GM19239 (cell line): ENCODE measurements at places on chromosomes 13 and 19.

DNA sequence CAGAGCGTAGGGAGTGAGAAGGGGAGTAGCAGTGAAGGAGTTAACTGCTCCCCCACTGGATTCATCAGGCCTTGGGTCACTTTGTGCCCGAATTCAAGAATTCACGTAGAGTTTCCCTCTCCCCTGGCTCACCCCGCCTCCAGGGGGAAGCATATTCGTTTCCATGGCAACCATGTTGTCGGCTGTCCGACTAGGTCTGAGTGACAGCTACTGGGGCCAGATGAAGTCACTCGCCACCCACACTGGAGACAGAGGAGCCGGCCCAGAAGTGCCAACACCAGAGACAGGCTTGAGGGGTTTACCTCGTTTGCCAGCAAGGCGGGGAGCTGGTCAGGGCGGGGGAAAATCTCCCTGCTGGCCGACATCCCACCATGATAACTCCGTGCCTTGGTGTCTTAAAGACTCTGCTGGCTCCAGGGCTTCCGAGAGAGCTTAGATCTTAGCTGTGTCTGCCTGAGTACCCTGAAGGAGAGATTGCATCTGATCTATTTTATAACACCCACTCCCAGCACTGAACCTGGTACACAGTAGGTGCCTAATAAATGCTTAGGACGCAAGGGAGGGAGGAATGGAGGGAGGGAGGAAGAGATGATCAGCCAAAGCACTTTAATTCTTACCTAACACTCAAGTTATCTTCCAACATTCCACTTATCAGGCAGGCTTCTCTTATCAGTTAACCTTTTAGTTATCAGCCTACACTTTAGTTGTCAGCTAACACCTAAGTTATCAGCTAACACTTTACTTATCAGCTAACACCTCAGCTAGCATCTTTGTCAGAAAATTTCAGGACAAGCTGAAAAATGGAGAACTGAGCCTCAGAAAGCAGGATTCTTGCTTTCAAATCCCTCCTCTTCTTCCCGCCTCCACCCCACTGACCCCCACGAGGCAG, 57.2 kb upstream of the ZNRF4 start:
- DNase-seq, result no peak

DNA sequence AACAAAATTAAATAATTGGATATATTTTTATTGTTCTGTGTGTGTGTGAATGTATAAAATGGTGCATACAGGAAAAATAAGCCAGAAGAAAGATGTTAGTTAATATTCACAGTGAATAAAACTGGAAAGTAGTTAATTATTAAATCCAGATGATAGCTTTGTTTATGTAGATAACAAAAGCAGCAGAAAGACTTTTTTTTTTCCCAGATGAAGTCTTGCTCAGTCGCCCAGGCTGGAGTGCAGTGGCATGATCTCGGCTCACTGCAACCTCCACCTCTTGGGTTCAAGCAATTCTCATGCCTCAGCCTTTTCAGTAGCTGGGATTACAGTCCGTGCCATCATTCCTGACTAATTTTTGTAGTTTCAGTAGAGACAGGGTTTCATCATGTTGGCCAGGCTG, 140.1 kb downstream of the ZNF486 start:
- no peak for DNase-seq

DNA sequence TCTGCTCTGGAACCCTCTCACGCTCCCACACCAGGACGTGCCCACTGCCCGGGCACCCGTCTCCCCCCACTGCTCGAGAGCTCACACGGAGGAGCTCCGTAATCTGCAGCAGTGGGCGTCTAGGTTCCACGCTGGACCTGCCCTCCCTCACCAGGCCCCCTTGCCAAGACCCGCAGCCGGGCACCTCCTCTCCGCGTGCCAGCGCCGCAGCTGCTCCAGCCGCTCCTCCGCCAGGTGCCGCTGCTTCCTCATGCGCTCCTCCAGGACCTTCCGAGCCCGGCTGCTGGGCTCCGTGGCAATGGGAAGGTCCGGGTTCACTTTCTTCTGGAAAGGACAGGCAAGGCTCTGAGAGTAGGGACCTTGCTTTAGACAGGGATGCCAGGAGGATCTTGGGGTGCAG, 35.0 kb upstream of the MATK start:
- DNase-seq, result no peak

DNA sequence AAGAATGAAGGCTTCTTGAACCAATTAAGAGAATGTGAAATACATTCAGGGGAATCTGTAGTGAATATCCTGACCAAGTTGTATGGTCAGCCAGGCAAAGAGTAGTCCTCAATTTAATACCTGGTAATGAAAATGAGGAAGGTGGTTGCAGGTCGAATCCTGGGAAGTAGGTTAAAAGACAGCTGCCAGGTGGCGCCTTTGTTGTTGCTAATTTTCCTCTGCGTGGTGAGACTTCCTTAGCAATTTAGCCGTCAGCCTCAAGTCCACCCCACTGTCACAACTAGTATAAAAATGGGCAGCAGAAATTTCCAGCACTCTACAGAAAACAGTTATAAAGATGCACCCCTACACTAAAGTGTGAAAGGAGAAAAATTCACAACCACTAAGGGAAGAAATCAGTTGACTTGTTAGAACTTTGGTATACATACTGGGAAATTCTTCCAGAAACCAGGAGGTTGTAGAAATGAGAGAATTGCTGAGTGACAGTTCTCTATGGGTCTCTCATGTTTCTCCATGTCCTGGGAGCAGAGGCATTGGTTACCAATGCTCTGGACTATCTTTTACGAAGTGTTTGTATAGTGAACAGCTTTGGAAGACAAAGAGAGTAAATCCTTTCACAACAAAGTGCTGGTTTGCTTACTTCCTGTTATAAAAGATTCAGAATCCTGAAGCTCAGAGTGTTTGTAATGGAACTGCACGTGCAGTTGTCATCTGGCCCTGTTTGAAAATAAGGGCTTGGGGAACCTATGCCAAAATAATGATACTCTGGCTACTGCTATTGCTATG, 235.9 kb downstream of the NHLRC3 start:
- no peak for DNase-seq

GRCh38 chr19:16473875-16474392, 2.2 kb upstream of the EPS15L1 start:
- no peak for DNase-seq

- DNase-seq, result no peak
These were observed 16.2 kb upstream of the MBNL2 start for GRCh38 chr13:97205982-97206381.

GRCh38 chr19:35703343-35703742, 1.0 kb upstream of the ZBTB32 start:
- DNase-seq, result no peak

DNA sequence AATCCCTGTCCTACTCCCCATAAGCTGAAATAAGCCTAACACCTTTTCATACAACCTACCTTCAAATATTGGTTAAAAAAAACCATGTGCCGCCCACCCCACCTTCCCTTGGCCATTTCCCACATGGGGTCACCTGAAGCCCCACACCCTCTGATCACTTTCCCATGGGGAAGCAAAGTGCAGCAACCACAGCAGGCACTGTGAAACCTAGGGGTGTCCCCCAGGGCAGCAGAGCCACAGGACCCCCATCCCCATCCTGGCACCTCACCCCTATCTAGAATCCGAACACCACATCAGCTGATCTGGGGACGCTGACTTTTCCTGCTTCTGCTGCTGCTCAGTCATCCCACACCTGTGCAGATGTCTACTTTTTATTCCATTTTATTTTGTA, 19.9 kb downstream of the CEACAM21 start:
- no peak for DNase-seq

- DNase-seq, result no peak
These were observed 89.4 kb downstream of the ANKRD10 start for GRCh38 chr13:110825516-110825915.

GRCh38 chr19:7456964-7457541, 31.8 kb downstream of the PEX11G start:
- no peak for DNase-seq

DNA sequence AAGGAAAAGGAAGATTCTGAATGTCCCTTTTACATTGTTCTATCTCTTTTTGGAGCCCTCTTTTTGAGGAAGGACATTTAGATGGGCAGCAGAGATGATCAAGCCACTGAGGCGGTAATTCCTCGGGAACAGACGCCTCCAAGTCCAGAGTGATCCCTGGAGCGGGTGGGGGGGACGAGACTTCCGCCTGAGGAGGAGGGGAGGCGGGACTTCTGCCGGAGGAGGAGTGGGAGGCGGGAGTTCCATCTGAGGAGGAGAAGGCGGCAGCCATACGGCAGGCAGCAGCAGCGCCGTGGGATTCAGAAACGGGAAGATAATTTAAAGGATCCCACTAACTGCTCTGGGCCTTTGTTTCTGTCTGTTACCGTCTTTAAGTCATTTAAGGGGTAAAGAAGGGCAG, 37.6 kb upstream of the CD177 start:
- DNase-seq, result no peak

DNA sequence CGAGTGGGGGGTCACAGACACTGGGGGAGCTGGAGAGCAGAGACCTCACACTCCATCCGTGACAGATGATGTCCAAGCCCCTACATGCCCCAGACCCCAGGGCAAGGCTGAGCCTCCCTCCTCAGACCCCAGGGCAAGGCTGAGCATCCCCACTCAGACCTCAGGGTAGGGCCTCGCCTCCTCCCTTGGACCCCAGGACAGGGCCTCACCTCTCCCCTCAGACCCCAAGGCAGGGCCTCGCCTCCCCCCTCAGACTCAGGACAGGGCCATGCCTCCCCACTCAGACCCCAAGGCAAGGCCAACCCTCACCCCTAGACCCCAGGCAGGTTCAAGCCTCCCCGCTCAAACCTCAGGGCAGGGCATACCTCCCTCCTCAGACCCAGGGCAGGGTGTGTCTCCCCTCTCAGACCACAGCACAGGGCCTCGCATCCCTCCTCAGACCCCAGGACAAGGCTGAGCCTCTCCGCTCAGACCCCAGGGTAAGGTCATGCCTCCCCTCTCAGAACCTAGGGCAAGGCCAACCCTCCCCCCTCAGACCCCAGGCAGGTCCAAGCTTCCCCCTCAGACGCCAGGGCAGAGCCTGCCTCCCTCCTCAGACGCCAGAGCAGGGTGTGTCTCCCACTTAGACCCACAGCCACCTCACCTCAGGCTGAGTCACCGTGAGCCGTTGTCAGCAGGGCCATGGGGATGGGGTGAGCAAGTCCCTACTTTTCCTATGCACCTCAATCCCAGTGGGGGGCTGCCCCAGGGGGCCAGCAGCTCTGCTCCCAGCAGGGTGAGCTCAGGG, 1.7 kb upstream of the S1PR4 start:
- DNase-seq, result no peak

DNA sequence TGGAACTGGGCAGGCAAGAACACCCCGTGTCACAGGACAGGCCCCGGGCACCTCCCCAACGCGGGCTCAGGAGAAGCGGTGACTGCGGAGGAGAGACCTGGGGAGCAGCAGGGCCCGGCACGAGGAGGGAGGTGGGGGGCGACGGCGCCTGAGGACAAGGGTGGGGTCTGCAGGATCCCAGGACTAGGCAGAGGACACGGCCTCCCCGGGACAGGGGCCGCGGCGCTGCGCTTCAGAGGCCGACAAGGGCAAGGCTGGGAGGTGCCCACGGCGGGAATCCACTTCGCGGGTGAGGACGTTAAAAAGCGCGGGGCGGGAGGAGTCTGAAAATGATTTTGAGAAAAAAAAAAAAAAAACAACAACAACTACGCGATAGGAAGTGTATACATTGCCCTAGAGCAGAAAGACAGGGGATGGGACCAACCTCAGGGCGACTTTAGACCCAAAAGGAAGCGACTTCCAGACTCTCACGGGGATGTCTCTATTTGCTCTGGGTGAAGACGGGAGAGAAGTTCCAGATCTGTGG, 44.9 kb downstream of the ZNF611 start:
- DNase-seq, result peak; percentile 13

DNA sequence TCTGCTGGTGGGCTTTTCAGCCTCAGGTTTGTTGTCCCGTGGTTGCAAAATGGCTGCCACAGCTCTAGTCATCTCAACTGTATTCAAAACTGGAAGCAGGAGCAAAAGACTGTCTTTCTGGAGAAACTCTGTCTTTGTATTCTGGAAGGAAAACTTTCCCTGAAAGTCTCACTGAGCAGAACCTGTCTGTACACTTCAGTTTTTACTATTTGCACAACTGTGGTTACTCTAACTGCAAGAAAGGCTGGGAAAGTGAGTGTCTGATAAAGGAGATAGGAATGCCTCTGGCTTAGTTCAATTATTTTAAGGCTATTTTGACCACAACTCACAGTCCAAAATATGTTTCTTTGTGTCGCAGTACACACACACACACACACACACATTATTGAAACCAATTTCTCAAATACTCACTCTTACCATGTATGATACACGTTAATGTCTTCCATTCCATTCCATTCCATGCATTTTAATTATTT, 49.7 kb upstream of the EHD2 start:
- no peak for DNase-seq

DNA sequence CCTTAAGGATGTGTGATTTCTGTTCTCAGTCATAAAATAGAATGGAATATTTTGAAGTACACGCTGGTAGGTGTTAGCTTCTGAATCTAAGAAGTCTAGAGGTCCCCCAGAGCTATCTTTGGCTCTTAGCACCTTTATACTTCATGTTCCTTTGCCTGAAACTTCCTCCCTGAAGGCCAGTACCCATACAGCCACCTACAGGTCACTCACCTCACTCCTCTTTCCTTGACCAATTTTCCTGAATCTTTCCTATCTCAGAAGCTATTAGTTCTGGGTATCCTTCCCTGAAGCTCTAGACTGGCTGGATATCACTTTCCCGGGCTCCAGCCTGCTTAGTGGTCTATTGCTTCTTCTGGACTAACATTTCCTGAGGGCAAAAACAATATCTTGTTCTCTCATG, 93.4 kb upstream of the EDNRB start:
- DNase-seq, result no peak

DNA sequence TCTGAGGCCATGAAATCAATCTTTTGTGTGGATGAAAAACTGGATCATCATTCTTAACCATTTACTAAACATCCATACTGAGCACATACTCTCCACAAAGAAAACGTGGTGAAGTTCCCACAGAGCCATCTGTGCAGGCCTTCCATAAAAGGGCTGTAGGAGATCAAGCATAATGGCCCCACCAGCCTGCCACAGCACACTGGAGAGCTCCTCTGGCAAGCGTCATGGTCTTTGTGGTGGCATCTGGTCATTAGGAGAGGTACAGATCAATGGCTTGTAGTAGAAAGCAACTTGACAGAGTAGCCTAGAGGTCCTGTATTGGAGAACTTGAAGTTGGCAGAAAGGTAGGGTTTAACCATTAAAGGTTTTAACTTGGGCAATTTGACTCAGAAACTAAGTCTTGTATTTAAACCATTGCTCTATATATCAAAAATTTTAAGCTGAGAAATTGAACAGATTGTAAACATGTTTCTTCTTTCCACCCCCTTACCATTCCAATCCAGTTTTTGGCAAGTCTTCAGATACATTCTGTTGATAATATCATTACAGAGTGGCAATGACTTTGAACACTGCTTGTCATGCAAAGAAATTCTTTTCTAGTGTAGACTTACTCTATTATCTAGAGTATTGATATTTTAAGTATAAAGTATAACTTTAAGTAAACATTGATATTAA, 128.3 kb downstream of the LMO7 start:
- DNase-seq, result no peak
